ENCODE measurements at places on chromosomes 4 and X.

- no peak for DNase-seq
These were observed 90.4 kb upstream of the HPRT1 start for GRCh38 chrX:134369576-134369975.

GRCh38 chrX:6071731-6072130 is 156.9 kb downstream of the NLGN4X start:
- DNase-seq: no peak

DNA sequence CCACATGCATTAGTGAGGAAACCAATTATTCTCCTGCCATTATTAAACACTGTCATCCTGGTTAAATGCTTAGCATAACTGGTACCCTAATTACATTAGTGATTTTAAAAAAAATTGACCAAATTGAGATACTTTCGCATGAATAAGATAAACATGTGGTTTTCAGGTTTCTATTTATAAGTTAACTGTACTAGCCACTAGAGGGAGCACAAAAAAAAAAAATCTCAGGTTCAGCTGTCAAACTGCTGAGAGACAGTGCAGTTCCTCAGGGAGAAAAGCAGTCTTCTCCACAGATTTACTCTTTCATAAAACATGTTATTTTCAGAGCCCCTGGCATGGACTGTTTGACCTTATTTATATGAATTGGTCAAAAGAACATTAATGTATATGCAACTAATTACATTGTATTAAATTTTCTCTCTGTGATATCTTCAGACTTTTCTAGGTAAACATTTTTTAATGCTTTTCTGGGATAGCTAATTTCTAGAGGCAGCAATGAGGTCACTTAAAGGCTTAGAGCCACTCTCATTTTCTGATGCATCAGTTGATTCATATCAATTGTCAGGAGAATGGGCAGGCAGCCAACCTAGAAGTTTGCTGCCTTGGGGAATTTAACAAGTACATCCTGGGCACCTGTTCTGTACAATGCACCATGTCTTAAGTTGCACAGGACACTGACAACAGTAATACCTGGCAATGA is 167.5 kb downstream of the CDS1 start:
- DNase-seq: no peak

GRCh38 chr4:83490876-83491450 is 6.1 kb upstream of the ABRAXAS1 start:
- no peak for DNase-seq

DNA sequence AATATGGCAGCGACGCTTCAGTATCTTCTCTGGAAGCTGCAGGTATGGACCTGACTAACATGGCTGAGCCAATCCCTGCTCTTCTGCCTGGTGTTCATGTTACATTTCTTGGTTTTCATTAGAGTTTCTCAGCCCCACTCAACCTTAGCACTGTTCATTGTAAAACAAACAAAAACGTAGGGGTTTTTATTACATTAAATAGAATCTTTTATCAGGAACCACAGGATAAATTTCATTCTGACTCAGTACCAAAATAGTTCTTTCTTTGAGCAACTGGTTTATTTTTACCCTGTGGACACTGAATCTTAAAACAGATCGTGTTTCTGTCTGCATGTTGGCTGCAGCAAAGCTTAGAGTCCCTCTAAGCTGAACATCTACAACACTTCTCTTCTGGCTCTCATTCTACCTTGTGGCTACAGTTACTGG is 27.1 kb downstream of the FHIP1A start:
- DNase-seq: no peak

DNA sequence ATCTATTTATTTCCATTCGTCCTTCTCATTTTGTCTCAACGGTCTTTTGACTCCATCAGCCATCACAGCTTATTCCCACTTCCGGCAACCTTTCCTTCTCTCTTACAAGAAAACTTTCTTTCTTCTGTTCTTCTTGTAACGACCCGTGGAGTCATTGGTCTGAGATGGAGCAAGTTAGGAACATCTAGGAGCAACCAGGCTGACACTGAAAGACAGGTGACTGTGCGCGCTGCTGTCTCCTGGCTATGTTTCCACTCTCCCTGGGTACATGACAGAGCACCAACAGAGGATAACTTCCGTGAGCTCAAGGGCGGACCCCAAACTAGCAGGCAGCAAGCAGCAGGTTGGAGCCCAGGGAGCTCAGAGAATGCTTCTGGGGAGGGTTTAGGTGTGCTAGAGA is 2.5 kb downstream of the FGF5 start:
- no peak for DNase-seq

GRCh38 chr4:169675825-169676224 is 55.4 kb downstream of the CLCN3 start:
- no peak for DNase-seq

DNA sequence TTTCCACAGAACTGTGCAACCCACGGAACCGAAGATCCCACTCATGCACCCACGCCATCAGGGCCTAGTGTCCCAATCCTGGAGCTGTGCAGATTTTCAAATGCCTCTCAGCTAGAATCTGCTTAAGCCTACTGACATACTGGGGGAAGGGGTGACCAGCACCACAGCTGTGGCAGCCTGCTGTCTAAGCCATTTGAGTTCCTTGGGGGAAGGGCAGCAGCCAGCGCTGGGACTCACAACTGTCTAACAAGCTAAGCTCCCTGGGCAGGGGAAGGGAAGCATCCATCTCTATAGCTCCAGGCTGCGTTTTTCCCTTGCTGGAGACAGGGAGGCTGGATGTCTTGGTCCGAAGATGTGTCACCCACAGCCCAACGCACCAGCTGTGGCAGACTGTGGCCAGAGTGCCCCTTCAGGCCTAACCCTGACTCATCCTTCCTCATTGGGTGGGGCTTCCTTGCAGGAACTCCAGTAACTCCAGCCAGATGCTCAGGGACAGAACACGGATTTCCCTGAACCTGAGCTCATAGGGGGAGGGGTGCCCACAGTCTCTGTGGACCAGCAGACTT is 194.8 kb downstream of the CHRDL1 start:
- no peak for DNase-seq
